ENCODE measurements at places on chromosomes 6 and 20.

DNA sequence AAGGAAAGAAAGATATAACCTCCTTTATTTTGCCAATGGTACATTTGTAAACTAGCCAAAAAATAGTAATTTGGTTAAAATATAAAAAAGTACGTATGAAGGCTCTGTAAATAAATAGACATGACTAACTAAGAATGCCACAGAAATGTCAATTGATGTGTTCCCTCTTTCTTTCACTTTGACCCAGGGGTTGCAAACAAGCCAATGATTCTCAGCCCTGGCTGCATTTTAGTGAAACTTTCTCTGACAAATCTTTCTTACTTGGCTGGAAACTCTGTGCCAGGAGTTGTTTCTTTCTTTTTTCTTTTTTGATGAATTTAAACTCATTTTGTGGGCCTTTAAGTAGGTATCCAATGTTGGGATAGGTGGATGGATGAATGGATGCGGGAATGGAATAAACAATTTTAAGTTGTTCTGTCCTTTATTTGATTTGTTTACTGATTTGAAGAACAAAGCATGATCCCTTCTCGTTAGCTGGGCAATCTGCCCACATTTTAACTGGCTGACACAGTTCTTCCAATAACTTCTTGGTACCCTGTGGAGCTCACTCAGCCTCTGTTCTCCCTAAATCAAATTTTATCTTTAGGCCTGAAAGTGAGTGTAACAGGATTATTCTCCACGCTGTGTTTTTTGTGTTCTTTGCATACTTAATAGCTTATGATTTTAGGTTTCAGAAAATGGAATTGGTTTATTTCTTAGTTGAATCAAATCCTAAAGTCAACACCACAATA is 58.6 kb upstream of the GCLC start:
- no peak for DNase-seq

- no peak for DNase-seq
These were observed 35.2 kb upstream of the NOP56 start for GRCh38 chr20:2617099-2617714.

DNA sequence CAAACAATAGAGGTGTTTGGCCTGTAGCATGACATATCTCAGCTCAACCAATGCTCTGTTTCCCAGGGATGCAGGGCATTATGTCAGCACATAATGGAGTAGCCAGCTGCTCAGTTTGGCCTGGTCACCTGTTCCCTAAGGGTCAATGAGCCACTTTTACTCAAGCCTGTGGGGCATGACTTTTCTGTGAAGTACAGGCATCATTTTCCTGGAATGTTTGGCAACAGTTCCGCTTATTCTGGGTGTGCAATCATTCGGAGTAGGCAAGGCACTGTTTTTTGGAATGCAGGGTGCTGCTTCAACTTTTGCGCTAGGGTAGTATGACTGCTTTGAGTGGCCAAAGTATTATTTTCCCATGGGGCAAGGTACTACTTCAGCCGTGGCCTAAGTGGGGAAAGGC is 665.4 kb downstream of the EPHA7 start:
- DNase-seq, result no peak

DNA sequence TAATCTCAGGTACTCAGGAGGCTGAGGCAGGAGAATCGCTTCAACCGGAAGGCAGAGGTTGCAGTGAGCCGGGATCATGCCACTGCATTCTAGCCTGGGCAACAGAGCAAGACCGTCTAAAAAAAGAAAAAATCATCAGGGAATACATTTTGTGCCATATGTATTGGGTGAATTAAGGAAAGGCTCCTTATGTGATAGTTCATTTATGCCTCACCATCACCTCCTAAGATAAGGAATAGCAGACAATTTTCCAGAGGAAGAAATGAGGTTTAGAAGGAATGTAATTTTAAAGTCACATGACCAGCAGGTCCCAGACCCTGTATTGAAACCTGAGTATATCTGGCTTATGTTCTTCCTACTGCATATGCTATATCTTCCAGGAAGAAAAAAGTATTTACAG is 93.9 kb upstream of the FOXC1 start:
- no peak for DNase-seq

GRCh38 chr20:32515631-32516101 is 69.5 kb downstream of the NOL4L start:
- no peak for DNase-seq

- DNase-seq, result no peak
These were observed 78.0 kb downstream of the RWDD2A start for GRCh38 chr6:83270971-83271719.

- DNase-seq, result no peak
These were observed 636 bp downstream of the SUPT3H start for GRCh38 chr6:45377043-45377553.

- DNase-seq, result no peak
These were observed 61.1 kb downstream of the PLCG1 start for GRCh38 chr20:41198443-41198842.

- no peak for DNase-seq
These were observed 15.2 kb downstream of the DNAH8 start for GRCh38 chr6:38730140-38730862.

GRCh38 chr20:37363221-37364012 is 17.5 kb downstream of the SRC start:
- DNase-seq, result no peak

- no peak for DNase-seq
These were observed 46.6 kb downstream of the NDUFAF5 start for GRCh38 chr20:13831476-13831875.

DNA sequence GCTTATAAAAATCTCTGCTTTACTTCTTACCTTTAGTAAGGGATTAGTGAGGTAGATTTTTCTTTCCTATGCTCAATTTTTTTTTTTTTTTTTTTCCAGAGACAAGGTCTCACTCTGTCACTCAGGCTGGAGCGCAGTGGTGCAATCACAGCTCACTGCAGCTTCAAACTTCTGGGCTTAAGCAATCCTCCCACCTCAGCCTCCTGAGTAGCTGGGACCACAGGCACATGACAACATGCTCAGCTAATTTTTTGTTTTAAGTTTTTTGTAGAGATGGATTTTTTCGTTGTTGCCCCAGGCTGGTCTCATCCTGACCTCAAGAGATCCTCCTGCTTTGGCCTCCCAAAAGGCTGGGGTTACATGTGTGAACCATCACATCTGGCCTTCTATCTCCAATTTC is 58.9 kb upstream of the RREB1 start:
- DNase-seq, result no peak

GRCh38 chr6:85368631-85369030 is 81.3 kb upstream of the NT5E start:
- DNase-seq, result no peak

- DNase-seq, result no peak
These were observed 20.4 kb upstream of the UNC93A start for GRCh38 chr6:167270499-167271311.

GRCh38 chr6:20173833-20174792 is 38.2 kb downstream of the MBOAT1 start:
- DNase-seq, result no peak

DNA sequence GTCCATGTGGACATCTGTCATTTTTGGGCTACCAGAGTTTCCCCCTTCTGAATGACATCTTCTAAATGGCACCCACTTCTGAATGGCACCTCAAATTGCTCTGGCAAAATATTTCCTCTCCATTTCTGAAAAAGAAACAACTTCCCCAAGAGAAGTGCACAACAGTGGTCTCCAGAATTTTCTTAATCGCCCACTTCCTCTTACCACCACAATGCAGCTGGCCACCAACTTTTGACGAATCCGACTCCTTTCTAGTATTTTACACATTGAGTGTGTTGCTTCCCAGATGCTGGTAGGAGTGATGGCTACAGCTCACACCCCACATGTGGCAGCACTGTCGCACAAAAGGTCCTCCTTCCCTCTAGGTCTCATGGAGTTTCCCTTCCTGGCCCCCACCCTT is 216.1 kb downstream of the FOXA2 start:
- DNase-seq, result no peak

- no peak for DNase-seq
These were observed 129.6 kb downstream of the CD24 start for GRCh38 chr6:106844930-106845329.

GRCh38 chr6:11748591-11749210 is 29.9 kb downstream of the ADTRP start:
- no peak for DNase-seq

DNA sequence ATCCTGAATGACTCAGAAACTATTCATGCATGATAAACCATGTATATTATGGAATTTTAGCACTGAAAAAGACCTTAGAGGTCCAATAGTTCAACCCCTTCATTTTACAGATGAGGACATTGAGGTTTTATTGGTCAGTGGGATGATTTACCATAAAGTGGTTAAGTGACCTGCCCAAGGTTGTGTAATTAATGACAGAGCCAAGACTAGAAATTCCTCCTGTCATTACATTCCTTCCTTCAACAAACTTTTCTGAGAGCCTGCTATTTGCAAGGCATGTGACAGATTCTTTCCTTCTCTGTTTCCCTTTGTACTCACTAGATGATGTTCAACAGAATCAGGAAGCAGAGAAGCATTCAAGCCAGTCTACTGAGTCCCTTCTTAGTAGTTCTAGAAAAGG is 170.7 kb upstream of the KCNK16 start:
- DNase-seq, result no peak

DNA sequence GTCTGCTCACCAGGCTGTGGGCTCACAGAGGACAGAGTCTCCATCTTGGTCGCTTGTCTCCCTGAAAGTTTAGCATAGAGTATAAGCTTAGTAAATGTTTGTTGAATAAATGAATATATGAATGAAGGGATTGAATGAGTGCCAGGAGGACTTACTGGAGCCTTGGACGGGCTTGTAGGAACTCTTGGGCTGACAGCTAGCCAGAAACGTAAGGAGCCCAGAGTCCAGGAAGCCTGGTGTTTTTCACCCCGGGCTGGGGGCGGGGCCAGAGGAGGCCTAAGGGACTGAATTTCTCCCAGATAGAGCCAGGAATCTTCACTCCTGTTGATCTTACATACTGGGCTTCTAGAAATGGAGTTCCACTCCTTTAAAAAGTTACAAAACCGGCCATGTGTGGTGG is 68.5 kb upstream of the SRSF6 start:
- no peak for DNase-seq

DNA sequence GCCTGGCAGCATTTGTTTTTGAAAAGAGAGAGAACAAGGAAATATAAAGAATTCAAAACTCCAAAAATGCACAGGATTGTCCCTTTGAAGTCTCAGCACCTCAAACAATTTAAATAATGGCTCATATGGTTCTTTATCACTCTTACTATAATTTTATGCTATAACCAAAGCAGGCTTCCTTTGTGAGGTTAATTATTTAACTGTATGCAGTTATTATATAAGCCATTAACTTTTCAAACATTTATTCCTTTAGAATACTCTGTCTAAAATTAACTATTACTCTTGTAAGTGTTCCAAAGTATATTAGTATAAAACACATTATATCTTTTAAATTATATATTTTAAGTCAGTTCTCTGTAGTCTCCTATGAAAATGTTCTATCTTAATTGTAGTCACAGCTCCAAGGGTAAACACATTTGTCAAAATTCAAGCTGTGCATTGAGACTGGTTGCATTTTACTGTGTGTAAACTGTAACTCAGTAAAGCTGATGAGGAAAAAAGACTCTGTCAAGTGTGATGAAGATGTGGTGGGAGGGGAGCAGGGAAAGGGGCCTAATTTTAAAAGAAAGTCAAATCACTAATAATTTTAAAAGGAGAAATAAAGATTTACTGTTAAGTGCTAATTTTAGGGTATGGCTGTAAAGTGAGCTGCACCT is 20.0 kb upstream of the PLAGL1 start:
- no peak for DNase-seq

DNA sequence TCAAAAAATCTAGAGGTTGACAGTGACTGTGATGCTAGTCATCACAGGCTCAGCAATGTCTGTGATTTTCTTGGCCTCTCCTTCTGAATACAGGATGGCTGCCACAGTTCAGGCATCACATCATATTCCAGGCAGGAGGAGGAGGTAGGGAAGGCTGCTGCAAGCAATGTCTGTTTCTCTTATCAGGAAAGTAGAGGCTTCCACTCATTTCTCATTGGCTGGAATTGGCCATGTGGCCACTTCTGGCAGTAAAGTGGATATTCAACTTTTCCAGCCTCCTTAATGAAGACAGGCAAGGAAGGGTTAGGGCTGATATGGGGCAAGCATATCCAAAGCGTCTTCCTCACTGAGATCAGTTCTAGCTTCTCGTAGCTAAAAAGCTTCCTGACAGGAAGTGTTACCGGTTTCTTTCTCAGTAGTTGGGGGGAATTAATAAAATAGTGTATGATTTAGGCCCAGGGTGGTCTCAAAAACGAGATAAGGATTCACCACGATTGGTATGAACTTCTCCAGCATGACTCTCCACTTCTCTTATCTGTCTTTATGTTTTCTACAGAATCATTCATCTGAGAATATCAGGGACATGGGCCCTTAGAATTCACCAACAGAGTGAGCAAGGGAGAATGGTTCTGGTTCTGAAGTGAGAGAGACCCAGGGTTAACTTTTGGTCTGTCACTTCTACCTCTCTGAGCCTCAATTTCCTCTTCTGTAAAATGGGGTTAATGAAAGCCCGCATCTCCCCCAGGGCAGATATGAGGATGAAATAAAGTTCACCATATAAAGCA is 32.7 kb upstream of the PSMF1 start:
- DNase-seq, result no peak

- DNase-seq, result no peak
These were observed 19.0 kb upstream of the PREX1 start for GRCh38 chr20:48846516-48847492.

DNA sequence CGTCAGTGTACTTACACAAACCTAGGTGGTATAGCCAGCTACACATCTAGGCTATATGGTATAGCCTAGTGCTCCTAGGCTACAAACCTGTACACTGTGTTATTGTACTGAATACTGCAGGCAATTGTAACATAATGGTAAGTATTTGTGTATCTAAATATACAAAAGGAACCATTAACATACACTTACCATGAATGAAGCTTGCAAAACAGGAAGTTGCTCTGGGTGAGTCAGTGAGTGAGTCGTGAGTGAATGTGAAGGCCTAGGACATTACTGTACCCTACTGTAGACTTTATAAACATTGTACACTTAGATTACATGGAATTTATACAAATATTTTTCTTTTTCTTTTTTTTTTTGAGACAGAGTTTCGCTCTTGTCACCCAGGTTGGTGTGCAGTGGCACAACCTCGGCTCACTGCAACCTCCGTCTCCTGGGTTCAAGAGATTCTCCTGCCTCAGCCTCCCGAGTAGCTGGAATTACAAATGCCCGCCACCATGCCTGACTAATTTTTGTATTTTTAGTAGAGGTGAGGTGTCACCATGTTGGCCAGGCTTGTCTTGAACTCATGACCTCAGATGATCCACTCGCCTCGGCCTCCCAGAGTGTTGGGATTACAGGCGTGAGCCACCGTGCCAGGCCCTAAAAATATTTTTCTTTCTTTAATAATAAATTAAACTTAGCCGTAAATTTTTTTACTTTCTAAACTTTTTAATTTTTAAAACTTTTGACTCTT is 15.4 kb upstream of the KIAA1755 start:
- DNase-seq, result no peak

GRCh38 chr6:89536231-89536630 is 102.3 kb downstream of the LYRM2 start:
- DNase-seq, result no peak

GRCh38 chr6:4929097-4929718 is 74.6 kb downstream of the RPP40 start:
- no peak for DNase-seq
